ENCODE measurements at places on chromosomes 16 and 17.
A peak's percentile ranks its signal among the peaks of the same experiment; 100 is the strongest.

DNA sequence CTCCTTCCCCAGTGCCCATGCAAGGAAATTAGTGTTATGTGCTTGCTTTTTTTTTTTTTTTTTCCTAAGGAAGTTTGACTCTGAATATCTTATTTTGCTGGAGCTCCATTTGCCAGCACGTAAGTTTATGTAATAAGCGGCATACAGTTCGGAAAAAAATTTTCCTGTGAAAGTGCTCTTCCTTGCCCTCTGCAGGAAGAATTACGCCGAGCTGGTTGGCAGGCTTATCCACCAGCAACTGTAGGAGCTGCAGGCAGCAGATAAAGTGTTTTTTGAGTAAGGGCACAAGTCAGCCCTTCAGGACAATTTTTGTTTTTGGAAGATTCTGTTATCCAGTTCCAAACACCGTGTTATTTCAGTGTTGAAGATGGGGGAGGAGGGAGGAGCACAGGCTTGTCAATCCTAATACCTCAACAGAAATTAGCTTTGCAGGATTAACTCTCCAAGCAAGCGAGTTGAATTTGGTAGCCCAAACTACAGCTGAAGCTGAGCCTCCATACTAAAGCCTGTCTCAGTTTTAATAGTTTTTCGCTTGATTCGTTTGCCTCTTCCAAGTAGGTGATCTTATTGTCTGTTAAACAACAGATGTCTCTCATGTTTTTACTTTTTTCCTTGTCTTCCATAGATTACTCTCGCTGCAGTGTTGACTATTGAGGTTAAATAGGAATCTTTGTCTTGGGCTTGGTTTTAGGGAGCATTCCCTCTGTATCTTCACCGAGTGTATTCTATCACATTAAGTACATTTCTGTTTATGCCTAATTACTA, 1.1 kb downstream of the SPECC1 start:
- peak; percentile 83 for DNase-seq

- no peak for DNase-seq
Observed at GRCh38 chr17:7261379-7262191, 693 bp downstream of the CLDN7 start.

DNA sequence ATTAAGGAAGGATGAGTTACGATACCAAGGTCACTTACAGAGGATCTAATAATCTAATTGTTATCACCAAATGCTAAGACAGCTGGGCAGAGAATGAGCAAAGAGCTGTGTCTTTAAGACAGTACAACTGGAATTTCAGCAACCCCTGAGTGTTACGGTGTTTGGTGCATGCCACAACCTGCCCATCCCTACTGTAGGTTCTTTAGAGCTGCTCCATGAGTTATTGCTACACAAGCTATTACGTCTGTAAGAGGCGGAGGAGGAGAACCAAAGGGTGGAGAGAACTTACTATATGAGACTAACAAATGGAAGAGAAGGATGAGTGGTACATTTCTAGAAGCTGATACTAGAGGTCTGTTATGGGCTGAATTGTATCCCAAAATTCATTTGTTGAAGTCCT, 14.2 kb upstream of the C17orf78 start:
- peak; percentile 63 for DNase-seq

DNA sequence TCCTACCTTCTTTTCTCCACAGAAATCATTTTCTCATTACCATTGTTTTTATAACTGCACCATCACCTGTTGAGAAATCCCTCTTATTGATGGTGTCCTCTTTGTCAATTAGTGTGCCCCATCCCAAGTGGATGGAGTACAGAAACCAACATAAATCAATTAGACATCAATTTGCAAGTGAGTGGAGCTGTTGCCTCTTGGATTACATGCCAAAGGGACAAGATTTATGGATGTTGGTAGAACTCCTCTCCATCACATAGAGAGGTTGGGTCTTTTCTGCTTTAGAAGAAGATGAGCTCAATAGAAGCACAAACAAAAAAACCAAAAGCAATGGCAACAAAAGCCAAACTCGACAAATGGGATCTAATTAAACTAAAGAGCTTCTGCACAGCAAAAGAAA, 973.5 kb downstream of the CDH11 start:
- no peak for DNase-seq

- no peak for DNase-seq
Observed at GRCh38 chr17:9842057-9842758, 16.5 kb downstream of the GLP2R start.

GRCh38 chr17:33438578-33438977, 145.5 kb upstream of the ASIC2 start:
- no peak for DNase-seq

GRCh38 chr16:8631818-8632465, 10.4 kb downstream of the METTL22 start:
- DNase-seq: no peak

- DNase-seq: no peak
Observed at GRCh38 chr17:41024697-41025096, 2.3 kb downstream of the KRTAP1-5 start.

- no peak for DNase-seq
Observed at GRCh38 chr17:15918261-15918660, 26.7 kb upstream of the ADORA2B start.

- peak; percentile 35 for DNase-seq
Observed at GRCh38 chr16:48592839-48593429, 17.0 kb downstream of the N4BP1 start.

GRCh38 chr16:11613381-11614303, 26.9 kb upstream of the LITAF start:
- no peak for DNase-seq

GRCh38 chr17:17666111-17666714, 15.0 kb upstream of the RAI1 start:
- no peak for DNase-seq

DNA sequence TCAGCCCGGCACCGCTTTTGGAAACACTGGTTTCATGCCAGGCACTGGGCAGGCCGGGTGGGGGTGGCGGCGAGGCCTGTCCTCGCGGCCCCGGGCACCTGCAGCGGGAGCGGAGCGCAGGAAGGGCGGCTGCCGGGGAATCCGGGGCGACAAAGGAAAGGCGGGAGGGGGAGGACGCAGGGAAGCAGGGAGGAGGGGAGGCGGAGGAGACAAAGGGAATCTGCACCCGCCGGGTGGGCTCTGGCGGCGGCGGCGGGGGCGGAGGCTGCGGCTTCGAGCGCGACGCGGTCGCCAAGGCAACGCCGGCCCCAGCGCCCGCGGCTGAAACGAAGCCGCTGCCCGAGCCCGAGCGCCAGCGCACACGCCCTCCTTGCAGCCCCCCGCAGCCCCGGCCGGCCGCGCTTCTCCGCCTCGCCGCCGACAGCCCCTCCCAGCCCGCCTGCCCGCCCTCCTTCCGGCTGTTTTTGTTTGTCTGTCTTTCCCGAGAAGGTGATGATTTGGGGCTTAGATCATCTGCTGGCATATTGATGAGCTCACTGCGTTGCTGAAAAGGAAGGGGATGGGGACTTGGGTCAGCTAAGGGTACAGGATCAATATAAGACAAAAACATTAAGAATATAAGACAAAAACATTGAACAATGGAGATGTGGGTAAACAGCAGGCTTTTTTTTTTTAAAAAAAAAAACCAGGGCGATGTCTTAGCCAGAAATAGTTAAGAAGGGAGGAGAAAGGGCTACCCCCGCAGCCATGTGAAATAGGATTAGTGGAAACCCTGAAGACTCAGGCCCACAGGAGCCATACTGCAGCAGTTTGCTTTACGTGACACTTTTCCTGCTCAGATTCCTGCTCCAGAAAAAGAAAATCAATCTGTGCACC, 32.7 kb downstream of the CDK5R1 start:
- peak; percentile 95 for DNase-seq

- DNase-seq: peak; percentile 48
Observed at GRCh38 chr16:77273-77806, 685 bp upstream of the MPG start.

DNA sequence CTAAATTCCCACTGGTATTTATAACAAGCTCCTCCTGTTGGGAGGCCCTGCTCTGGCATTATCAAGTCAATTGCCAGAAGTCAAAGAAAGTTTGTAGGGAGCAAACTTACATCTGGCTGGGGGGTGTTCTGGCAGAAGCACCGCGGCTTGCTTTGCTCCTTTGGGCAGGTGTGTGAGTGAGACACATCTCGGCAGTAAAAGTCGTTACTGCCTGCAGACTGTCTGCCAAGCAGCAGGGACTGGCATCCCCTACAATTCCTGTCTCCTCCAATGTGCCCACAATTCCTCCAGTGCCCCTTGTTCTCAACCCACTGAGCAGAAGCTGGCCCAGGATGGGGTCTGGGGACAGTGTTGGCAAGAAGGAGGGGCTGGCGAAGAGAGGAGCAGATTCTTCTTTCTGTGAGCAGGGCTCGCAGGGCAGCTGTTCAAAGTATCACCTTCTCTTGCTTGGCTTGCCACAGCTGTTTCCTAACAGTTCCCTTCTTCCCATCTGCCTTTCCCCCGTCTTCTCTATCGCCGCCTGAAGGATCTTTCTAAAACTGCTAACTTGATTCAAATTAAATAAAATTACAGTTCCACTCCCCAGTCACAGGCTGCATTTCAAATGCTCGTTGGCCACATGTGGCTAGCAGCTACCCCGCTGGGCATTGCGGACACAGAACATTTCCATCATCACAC, 30.2 kb downstream of the SPACA3 start:
- DNase-seq: peak; percentile 61

GRCh38 chr17:42106009-42106408, 6.5 kb downstream of the DHX58 start:
- DNase-seq: no peak

- peak; percentile 97 for DNase-seq
Observed at GRCh38 chr17:62625870-62626200, 1.6 kb upstream of the MRC2 start.

DNA sequence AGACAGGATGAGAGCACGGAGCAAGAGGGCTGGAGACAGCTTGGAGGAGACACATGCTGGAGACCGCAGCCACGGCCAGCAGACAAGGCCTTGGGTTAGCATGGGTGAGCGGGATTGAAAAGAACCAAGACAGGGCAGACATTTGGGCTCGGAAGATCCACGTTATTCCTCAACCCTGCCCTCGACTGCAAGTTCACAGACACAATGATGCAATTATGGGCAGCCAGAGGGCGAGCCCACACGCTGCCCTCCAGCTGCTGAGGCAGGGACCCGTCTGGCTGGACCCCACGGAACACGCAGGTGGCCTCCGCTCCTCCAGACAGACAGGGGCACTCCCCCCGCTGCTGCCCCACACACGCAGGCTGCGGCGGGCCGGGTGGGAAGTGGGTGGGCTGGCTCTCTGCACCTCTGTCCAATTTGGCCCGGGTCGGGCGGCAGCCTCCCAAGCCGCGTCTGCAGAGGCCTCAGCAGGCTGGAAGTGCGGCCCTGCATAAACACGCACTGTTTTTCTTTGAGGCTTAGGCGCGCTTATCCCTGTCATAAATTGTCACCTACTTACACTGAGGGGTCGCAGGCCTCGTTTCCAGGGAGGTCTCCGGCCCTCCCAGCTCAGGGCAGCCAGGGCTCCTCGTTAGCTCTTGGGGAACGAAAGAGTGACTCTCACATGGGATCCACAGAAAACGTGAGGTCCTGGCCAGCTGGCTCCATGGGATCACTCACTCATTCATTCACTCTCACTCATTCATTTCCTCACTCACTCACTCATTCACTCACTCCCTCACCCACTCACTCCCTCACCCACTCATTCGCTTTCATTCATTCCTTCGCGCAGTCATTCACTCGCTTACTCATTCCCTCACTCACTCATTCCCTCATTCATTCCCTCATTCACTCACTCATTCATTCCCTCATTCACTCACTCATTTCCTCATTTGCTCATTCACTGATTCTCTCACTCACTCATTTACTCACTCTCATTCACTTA, 303.9 kb downstream of the C16orf95 start:
- no peak for DNase-seq

DNA sequence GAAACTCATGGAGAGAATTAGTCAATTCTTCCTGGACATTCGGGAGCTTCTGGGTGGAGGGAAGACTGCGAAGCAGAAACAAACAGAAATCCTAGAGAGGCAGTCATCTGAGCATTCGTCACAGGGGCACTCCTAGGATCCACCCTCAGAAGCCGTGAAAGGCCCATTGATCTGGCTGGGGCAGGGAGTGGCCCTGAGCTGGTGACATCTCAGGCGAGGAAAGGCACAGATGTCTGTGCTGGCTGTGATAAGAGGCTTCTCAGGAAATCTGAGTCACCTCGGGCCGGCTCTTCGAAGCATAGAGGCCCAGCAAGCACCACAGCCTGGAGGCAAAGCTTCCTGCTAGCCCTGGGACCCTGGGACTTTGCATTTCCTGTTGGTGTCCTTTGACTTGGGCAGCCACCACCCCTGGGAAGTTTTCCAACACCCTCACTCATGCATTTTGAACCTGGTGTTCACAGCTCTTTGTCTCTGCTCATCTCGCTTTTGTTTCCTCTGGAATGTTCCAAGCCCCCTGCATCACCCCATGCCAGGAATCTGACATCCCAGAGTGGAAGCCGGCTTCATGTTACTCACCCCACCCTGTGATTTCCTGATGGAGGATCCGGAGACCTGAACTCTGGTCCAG, 23.3 kb upstream of the CDRT4 start:
- no peak for DNase-seq

- no peak for DNase-seq
Observed at GRCh38 chr16:24507959-24508480, 31.3 kb upstream of the RBBP6 start.

DNA sequence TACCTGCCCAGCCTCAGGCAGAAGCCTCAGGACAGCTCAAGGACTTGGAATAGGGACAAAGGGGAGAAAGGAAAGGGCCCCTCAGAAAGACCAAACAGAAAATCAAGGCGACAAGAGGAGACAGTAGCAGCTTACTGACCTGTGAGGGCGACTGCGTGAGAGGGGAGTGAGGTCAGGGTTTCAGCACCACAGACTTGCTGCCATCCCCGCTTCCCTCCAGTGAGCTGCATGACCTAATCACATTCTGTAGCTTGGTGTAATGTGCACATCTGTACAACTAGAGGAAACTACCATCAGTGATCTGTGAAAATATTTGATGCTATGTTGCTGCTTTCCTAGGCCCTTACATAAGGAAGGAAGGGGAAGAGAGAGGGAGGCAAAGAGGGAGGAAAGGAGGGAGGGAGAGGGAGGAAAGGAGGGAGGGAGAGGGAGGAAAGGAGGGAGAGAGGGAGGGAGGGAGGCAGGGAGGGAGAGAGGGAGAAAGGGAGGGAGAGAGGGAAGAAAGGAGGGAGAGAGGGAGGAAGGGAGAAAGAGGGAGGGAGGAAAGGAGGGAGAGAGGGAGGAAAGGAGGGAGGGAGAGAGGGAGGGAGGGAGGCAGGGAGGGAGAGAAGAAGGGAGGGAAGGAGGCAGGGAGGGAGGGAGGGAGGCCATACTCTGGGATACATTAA, 404.9 kb upstream of the CDH5 start:
- DNase-seq: no peak

- DNase-seq: no peak
Observed at GRCh38 chr17:43676471-43676870, 14.7 kb upstream of the MEOX1 start.

DNA sequence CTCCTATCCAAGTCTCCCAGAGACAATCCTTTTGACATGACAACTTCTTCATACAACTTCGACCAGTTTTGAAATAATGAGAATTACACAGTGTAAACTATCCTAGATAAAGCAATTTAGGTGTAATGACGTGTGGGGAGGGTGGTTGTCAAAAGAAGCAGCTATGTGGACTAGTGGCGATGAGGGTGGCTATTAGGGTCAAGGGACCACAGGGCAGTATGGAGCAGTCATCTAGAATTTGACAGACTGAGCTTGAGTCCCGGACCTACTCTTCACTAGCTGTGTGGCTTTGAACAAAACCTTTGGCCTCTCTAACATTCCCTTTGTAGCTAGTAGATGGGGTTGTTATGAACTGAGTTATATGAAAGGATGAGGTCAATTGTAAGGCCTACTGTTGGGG, 247.1 kb downstream of the HAPSTR1 start:
- DNase-seq: no peak
